Stimulated activated CD4-positive, alpha-beta T cell treated with anti-CD3 and anti-CD28 coated beads, Interleukin-15, amount 100 ng/mL, for 1 hour (primary cell): ENCODE measurements at places on chromosomes 3 and 15.
A peak's percentile ranks its signal among the peaks of the same experiment; 100 is the strongest.

- DNase-seq, result no peak
Observed at GRCh38 chr3:71791634-71792033, 6.7 kb upstream of the PROK2 start.

DNA sequence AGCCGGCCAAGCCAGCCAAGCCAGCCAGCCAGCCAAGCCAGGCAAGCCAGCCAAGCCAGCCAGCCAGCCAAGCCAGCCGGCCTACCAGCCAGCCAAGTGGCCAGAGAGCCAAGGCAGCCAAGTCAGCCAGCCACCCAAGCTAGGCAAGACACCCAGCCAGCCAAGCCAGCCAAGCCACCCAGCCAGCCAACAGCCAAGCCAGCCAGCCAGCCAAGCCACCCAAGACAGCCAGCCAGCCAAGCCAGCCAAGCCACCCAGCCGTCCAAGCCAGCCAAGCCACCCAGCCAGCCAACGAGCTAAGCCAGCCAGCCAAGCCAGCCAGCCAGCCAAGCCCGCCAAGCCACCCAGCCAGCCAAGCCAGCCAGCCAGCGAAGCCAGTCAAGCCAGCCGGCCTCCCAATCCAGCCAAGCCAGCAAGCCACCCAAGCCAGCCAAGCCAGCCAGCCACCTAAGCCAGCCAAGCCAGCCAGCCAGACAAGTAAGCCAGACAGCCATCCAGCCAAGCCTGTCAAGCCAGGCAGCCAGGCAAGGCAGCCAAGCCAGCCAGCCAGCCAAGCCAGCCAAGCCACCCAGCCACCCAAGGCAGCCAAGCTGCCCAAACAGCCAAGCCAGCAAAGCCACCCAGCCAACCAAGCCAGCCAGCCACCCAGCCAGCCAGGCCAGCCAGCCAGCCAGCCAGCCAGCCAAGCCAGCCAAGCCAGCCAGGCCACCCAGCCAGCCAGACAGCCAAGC is 200.5 kb downstream of the GOLGA6L6 start:
- no peak for DNase-seq

DNA sequence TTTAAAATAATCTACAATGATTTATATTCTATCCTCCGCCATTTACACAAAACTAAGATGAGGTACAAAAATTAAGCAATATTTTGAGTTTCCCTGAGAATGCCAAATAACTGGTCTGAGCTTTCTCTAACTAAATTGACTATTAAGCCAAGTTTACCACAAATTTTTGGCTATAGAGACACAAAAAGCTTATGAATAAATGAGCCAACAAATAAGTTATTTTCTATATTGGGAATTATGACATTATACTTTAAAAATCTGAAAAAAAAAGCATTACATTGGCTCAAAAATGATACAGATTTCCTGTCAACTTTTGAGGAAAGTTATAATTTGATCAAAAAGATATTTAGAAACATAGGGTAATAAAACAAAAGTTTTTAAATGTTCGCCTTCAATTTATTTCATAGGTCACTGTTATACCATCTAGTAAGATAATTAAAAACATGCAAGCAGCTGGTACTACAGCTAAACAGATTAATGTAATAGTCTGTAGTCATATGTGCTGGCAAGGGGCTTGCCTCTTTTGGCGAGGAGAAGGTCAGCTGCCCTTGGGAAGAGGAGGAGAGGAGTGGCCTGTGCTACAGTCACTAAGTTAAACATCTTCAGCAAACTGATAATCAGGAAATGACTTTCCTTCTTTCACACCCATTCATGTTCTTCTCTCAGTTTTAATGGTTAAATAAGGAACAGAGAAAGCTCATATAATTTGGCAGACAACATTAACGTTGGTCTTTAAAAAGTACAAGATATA is 318.5 kb downstream of the TBC1D5 start:
- no peak for DNase-seq

GRCh38 chr3:186200726-186201125 is 91.8 kb upstream of the ETV5 start:
- DNase-seq, result no peak

GRCh38 chr3:93969997-93970396 is 3.7 kb downstream of the PROS1 start:
- DNase-seq, result no peak

DNA sequence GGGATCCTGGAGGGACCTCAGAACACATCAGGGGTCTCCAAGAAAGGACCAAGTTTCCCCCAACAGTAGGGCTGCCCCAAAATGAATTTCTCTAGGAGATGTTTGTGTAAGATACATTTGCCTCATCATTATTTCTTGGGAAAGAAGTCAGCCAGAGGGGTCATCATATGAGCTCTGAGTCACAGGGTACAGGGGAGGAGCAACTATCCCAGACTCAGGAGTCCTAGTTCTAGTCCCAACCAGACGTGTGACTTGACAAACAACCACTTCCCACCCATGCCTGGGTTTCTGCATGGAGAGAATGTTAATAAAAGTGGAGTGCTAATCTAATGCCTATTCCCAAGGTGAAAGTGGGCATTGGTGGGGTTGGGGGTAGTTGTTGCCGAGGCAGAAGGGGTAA is 144.1 kb downstream of the ALDH1A2 start:
- no peak for DNase-seq

GRCh38 chr3:53181024-53181371 is 20.0 kb downstream of the PRKCD start:
- no peak for DNase-seq

DNA sequence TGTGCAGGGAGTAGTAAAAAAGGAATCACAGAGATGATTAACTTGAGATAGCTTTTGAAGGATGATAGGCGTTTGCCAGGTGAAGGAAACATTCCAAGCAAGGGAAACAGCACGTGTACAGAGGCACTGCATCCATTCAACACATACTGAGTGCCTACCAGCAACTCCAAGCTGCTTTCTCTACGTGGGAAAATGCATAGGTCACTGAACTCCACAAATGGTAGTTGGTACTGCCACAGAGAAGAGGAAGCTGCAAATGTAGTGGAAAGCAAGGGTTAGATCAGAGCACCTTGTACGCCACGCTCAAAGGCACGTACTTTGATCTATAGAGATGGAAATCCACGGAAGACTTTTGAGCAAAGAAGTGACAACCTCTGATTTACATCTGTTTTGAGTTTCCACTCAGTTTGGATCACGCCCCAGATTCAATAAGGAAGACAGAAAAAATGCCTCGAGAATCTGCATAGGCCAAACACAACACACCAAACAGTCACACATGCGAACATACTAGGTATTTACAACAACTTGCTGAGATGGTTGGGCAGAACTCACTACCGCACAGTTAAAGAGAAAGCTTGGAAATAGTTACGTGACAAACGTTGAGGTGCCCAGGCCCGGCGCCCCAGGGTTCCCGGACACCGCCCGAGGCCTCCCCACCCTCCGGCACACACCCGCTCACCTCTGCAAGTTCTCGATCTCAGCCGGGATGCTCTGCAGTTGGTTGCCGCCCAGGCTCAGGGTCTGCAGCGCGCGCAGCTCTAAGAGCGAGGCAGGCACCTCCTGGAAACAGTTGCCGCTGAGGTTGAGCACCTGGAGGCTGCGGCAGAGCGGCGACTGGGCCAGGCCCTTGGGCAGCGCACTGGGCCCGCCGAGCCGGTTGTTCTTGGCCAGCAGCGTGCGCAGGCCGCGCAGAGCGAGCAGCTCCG is 826 bp downstream of the LRRC58 start:
- DNase-seq, result peak; percentile 37

DNA sequence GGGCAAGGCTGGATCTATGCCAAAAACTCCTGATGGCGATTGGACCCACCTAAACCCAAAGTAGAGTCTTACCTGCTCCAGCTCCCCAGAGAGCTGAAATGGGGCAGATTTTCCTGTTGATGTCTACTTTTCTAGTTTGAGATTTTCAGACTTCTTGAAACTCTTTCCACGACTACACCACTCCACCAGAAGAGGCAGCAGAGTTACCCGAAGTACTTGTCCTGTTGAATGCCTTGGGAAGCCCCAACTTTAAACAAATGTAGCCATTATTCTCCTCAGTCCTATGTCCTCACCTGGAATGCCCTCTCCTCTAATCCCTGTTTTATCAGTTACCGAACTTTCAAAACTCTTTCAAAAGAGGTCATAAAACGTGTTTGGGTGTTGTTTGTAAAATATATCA is 843.8 kb downstream of the VGLL3 start:
- no peak for DNase-seq

- DNase-seq, result no peak
Observed at GRCh38 chr3:104102386-104102785, 1264.3 kb upstream of the ALCAM start.

DNA sequence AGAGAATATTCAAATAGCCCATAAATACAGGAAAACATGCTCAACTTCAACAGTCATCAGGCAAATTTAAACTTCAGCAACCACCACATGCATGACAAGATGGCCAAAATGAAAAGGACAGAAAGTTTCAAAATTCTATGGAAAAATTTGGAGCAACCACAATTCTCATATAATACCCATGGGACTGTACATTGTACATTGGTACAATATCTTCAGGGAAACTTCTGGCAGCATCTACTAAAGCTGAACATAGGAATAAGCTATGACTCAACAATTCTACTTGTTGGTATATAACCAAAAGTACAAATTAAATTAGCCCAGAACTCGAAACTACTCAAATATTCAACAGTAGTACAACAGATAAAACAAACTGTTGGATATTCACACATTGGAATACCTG is 847.6 kb downstream of the TBL1XR1 start:
- DNase-seq, result no peak

DNA sequence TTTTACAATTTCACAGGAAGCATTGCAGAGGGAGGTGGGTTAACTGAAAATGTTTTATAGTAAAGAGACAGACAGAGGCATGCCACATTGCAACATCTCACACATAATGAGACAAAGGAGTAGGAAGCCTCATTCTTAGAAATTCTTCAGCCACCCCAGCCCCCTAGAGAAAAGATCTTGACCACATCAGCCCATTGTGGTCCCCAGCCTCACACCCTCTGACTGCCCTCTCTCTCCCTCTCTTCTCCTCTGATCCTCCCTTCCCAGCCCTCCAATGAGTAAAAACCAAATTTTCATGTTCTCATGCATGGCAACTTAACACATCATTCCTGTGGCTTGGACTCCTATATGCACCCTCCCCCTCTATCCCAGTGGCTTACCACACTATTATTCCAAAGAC is 174.1 kb downstream of the UACA start:
- DNase-seq, result no peak

- no peak for DNase-seq
Observed at GRCh38 chr3:97981886-97982285, 9.7 kb upstream of the RIOX2 start.

GRCh38 chr3:37494216-37494615 is 319.8 kb upstream of the LRRFIP2 start:
- no peak for DNase-seq

GRCh38 chr3:172530101-172530561 is 6.9 kb upstream of the TNFSF10 start:
- no peak for DNase-seq

DNA sequence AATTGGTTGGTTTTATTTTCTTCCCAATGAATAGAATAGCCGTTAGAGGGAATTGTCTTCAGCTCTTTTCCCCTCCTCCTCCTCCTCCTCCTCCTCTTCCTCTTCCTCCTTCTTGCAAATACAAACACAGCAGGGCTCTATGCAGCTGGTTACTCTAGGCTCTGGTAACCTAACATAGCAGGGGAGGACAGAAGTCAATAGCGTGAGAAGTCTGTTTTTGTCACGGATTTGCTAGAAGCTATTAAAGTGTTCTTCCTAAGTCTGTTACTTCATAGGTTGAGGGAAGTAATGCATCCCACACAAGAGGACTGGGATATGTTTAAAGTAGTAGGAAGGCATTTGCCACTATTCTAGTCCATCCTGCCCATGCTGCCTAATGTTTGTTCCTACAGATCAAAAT is 374.7 kb upstream of the TPRG1 start:
- DNase-seq, result no peak

DNA sequence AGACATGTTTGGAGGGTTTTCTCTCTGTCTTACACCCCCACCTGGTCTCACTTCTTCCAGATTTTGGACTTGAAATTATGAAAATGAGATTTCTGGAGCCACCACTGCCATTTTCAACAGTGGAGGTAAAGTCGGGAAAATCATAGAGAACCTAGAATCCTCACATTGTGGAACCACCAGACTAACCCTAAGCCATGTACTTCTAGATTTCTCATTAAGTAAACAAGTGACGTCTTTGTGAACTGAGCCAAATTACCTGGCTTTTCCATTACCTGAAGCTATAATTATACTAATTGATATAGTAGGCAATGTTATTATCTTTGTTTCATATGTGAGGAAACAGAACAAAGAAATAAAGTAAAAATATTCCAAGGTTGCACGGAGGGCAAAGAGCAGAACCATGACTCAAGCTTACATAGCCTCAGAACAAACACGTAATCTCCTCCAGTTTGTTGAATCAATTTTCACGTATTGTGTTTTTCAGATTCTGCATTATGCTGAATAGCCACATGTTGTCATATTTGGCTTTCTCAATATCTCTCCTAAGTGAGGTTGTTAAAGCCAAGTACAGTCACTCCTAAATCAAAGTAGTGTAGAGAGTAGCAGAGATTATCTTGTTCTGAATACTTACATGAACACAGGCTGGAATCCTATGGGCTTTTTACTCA is 101.3 kb upstream of the CMC1 start:
- DNase-seq, result no peak

DNA sequence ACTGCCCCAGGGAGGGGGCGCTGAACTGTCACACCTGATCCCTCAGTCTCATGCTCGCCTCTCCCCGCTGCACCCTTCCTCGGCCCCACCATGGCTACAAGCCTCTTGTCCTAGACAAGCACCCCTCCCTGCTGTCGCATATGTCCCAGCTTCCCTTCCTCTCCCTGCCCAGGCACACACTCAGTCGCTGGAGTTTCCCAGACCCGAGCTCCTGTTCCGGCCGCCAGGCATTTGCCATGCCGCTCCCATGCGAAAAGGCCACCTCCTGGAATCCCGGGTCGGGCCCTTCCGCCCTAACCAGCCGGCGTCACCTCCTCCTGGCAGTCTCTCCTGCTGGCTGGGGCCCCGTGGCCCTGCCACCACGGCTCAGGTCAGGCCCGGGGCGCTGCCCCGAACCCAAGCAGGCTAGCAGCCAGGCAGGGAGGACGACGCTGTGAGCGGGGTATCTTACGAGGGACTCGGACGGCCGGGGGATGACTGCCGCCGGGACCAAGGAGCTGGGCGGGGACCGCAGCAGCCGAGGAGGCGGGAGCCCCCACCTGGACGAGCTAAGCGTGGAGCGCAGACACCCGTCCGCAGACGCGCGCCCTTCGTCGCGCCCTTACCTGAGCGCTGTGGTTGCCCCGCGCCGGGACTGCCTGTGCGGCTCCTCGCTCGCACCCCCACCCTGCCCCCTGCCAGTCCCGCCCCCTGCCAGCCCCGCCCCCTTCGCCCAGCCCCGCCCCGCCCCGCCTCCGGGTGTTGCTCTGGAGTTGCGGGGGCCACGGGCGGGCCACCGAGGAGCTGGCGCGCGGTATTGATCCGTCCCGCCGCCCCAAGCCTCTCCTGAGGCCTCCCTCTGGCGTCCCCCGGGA is at the start of gene ALS2CL:
Gene ALS2CL, minus strand, starts transcription at position 642 of the 854 bp plus-strand sequence. CDS start 4,239 bp downstream, outside the sequence.
- peak; percentile 48 for DNase-seq

- DNase-seq, result no peak
Observed at GRCh38 chr15:52579852-52580251, 11.0 kb upstream of the ARPP19 start.

DNA sequence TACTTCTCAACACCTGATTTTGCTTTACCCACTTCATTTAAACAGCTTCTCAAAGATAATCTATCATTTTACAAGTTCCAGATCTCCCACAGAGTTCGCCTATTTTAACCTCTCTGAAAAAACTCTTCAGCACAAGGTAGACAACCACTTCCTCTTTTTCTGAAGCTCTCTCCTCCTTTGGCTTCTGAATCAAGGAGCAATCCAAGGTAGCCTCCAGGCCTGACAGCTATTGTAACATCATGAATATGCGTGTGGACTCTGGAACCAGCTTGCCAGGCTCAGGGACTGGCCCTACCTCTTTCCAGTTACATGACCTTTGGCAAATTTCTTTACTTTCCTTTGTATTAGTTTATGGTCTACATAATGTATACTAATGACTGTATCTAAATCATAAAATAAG is 405.9 kb upstream of the ZNF385D start:
- no peak for DNase-seq
